ENCODE measurements at places on chromosomes 7 and 10.

DNA sequence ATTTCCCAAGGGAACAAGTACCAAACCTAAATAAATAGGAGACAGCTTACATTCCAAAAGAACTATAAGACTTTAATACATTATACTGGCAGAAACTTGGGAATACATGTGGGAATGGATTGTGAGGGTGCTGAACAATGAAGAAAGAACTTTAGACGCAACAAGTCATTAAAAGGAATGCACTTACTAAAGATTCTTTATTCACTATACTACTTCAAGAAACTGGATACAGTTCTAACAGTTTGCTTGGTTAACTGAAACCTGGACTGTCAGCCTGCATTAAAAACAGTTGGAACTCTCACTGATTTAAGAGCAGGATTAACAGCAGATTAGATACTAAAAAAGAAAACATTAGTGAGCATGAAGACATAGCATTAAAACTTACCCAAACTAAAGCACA, 12.0 kb downstream of the CACUL1 start:
- DNase-seq: no peak

- DNase-seq: no peak
These were observed 34.4 kb upstream of the ZMIZ1 start for GRCh38 chr10:79034271-79034876.

DNA sequence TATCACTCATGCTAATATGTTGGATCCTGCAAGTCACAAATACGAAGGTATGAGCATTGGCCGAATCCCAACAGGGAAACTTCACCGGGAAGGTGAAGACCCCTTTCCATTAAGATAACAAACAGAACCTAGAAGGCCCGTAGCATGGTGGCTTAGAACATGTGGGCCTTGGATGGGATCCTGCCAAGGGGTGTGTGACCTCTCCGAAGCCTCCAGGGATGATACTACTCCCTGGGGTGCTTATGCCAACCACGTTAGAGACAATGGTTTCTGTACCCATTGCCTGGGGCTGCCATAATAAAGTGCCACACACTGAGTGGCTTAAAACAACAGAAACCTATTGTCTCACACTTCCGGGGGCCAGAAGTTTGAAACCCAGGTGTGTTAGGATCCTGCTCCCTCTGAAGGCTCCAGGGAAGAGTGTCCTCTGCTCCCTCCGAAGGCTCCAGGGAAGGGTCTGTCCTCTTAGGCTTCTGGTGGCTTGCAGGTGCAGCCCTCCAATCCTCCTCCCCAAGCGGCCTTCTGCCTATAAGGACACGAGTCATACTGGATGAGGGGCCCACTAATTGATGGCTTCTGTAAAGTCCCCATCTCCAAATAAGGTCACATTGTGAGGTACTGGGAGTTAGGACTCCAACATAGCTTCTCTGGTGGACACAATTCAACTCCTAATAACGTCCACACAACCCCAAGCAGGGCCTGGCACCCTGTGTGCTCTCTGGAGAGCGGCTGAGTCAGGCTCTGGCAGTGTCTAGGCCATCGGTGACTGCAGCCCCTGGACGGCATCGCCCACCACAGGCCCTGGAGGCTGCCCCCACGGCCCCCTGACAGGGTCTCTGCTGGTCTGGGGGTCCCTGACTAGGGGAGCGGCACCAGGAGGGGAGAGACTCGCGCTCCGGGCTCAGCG, 992 bp upstream of the MGMT start:
- no peak for DNase-seq

GRCh38 chr10:120184547-120185337, 272.3 kb upstream of the PLPP4 start:
- no peak for DNase-seq

DNA sequence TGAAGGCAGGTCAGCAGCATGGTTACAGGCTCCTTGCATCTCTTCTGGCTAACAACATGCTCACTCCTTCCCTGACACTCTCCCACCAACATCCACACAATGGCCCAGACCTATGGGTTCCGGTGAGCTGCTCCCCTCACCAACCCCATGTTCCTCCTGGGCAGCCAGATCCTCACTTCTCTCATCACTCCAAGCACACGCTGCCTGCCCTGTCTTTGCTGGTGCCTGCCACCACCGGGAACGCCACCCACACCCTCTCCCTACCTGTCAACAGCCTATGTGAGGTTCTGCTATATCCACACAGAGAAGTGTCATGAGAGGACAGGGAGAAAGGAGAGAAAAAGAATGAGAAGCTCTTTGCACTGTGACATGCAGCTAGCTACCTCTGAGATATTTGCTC, 14.6 kb downstream of the PARP12 start:
- DNase-seq: no peak

DNA sequence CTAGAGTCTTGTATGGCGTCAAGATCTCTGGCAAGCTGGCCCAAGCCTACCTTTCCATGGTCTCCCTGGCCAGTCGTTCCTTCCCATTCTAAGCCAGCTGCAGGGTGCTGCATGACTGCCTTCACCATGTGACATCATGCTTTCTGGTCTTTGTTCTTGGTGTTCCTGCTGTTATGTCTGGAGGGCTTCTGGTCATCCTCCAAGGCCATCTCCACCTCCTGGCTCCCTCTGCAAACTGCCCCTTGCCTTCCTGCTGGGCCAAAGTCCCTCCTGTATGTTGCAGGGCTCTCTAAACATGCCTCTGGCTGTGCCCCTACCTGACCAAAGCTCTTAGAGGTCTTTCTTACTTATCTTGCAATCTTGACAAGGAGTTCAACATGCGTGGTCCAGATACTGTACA, 44.4 kb upstream of the SHH start:
- DNase-seq: no peak
